Activated CD8-positive, alpha-beta T cell treated with anti-CD3 and anti-CD28 coated beads, Interleukin-2, amount 10 ng/mL, durations not matched to agents 7 days and 5 days (primary cell): ENCODE measurements at places on chromosomes 5 and 9. TPM values are rescaled to one million over a fixed set of nuclear protein-coding genes. Genes with fewer than 3 reads are reported as not detected.

- DNase-seq = no peak
These were observed 302.4 kb downstream of the PDE4D start for GRCh38 chr5:59591162-59591561.

GRCh38 chr9:116491659-116492058, 195.4 kb upstream of the TRIM32 start:
- no peak for DNase-seq

DNA sequence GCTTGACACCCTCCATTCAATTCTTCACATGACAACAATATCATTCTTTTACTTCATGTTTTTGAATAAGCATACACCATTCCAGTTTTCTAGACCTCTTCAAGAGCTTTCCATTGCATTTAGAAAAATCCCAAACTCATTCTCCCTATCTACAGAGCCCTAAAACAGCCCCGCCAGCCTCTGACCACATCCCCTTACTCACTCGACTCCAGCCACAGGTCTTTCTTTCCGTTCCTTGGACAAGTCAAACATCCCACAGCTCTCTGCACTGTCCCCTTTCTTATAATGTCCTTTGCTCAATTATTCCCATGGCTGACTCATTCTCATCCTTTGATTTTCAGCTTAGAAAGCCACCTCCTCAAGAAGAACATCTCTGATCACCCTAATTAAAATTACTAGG, 38.2 kb downstream of the TTC39B start:
- no peak for DNase-seq

The ISCA1 gene
- 21.4 TPM for total RNA-seq

The CCL21 gene
- total RNA-seq = not detected
